ENCODE measurements at places on chromosomes 11 and 22.

GRCh38 chr11:113241636-113242054, 72.7 kb upstream of the TTC12 start:
- DNase-seq, result no peak

- DNase-seq, result peak; percentile 76
Observed at GRCh38 chr22:21938071-21938822, 14.4 kb downstream of the PPM1F start.

- no peak for DNase-seq
Observed at GRCh38 chr11:79678780-79679452, 238.1 kb upstream of the TENM4 start.

GRCh38 chr11:67465189-67465510, 3.9 kb downstream of the TMEM134 start:
- no peak for DNase-seq

GRCh38 chr11:84947970-84948580, 679.1 kb downstream of the DLG2 start:
- DNase-seq, result no peak
